ENCODE measurements at places on chromosomes 12 and 14.
A peak's percentile ranks its signal among the peaks of the same experiment; 100 is the strongest.

DNA sequence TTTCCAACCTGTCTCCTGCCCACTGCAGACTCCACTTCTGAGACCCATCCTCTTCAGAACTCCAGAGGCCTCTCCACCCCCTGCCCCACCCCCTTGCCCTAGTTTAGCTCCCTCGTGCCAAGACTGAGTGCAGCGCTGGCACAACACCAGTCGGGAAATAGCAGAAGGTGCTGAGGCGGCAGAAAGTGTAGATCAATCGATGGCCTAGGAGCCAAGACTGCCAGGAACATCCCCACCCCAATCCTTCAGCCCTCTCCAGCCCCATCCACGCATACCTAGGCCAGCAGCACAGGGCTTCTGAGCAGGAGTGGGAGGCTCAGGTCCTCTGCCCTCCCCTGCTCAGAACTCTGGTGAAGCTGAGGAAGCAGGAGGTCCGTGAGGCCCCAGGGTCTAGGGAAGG is 1.1 kb downstream of the CPNE6 start:
- DNase-seq: no peak

GRCh38 chr12:46154221-46154985 is 114.4 kb downstream of the SLC38A1 start:
- no peak for DNase-seq

GRCh38 chr14:41498959-41499358 is 107.7 kb upstream of the LRFN5 start:
- no peak for DNase-seq

GRCh38 chr14:52683985-52684520 is 11.3 kb downstream of the ERO1A start:
- no peak for DNase-seq

- no peak for DNase-seq
Measured at GRCh38 chr12:121159467-121160307, 27.0 kb downstream of the P2RX7 start.

DNA sequence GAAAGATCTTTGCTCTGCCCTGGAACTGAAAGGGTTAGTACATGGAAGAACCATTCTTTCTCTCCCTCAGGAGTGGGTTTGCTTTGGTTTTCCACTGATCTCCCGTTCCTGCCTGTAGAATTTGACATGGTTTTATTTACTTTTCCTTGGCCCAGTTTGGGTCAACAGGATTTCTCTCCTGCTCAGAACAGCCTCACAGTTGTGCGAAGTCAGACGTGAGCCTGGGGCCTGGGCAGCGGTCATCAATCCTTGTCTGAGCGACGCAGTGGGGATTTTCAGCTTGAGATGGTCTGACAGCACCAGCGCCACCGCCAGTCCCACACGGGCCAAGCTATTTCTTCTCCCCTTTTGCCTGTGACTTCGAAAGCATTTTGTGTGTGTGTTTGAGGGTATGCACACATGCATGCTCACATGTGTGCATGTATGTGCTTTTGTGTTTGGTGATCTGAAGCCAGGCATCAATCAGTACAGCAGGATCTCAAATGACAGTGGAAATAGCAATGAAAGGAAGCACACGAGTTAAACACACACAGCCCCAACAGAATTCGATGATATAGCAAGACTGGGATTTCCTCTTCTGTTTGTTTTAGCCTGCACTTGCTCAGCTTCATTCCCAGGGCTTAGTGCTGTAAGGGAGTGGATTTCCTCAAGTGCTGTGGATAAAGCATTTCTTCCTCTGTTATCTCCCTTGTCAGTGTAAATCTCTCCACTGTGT is 58.3 kb downstream of the SMOC1 start:
- no peak for DNase-seq

- peak; percentile 61 for DNase-seq
Measured at GRCh38 chr12:89245090-89245489, 107.2 kb downstream of the DUSP6 start.

DNA sequence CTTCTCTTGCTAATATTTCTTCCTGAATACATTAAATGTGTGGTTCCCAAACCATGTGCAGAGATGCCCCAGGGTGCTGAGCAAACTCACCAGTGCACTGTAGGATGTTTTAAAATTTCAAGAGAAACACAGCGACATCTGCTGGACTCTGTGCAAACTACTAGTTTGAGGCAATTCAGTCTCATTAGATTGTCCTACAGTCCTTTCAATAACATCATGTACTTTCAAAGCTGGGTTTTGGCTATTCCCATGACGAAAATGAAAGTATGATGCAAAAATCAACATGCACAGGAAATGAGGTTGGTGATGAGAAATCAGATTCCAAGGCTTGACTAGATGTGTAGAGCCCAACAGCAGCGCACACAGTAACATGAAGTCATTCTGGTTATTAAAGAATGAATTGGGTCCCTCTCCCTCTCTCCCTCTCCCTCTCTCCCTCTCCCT is 66.3 kb downstream of the CLIP1 start:
- DNase-seq: peak; percentile 68

- DNase-seq: no peak
Measured at GRCh38 chr12:76486011-76486410, 73.6 kb downstream of the OSBPL8 start.

DNA sequence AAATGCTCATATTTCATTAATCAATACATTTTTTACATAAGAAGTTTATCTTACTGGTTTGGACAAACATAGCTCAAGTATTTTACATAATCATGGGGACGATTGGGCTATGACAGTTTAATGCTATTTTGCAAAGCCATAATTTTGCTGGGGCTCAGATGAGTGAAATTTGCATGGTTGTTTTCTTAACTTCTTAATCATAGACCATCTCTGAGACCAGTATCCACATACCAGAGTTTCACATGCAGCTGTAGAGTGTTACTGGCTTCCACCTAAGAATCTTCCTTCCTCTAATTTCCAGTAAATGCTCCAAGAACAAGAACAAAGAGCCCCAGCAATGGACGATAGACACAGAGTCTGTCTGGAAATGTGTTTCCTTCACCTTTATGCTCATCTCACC is 303.0 kb upstream of the TMEM132C start:
- no peak for DNase-seq

DNA sequence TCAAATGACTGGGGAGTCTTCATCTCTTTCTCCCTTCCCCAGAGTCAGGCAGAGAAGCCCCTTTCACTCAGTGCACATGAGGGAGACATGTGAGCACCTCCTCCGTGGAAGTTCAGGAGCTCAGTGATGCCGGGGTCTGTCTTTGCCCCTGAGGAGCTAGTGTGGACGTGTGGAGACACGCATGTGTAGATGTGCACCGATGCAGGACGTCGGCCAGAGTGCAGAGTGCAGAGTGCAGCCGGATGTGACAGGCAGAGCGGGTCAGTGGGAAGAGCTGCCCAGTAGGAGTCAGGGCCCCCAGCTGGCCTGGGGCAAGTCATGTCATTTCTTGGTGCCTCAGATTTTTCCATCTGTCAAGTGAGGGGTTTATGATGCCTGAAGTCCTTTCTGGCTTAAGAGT is 20.7 kb downstream of the TSPAN9 start:
- no peak for DNase-seq

DNA sequence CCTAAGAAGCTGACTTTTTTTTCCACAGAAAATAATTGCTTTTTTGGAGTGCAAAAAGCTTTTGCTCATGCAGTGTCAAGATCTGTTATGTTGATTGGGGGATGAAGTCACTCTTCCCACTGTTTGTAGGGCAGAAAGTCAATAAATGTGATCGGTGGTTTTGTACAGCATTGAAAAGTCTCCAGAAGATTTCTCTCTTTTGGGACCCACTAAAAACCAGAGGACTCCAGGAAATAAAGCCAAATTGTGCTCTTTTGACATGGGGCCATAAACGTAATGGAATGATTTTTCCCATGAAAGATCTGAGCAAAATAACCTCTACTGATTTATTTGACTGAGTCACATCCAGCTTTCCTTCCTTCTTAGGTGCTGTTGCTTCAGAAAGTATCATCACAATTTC is 122.5 kb downstream of the SNAPC1 start:
- no peak for DNase-seq

DNA sequence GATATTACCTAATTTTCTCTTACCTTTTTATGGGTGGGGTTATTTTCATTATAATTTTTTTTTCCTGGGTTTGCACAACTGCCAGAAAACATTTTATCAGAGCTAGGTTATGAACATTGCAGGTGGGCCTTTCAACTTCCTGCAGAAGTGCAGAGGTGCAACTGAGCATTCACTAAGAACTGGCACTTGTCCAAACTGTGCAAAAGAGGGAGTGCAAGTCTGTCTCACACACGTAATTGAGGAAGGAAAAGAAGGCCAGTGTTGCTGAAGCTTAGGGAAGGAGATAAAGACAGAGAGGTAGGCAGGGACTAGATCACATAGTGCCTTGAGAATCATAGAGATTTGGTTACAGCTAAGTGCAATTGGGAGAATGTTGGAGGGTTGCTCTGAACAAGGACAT is 14.1 kb upstream of the AMN1 start:
- DNase-seq: peak; percentile 47

DNA sequence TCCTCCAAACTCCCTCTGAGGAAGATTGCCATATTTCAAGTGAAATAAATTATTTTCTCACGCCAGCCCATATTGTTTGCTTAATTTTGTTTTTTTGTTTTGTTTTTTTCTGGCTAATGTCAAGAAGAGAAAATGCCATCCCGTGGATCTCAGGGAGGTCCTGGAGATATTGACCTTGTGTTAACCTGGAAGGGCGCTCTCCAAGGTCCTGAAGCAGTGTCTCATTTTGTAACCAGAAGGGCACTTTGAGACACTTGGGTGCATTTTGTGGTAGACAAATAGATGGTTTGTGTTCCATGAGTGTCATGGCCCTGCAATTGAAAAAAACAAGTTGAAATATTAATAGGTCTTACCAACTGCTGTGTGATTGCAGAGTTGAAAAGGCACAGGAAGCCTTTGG is 268.9 kb downstream of the SUDS3 start:
- no peak for DNase-seq

GRCh38 chr12:27549236-27549800 is 25.3 kb downstream of the PPFIBP1 start:
- no peak for DNase-seq

DNA sequence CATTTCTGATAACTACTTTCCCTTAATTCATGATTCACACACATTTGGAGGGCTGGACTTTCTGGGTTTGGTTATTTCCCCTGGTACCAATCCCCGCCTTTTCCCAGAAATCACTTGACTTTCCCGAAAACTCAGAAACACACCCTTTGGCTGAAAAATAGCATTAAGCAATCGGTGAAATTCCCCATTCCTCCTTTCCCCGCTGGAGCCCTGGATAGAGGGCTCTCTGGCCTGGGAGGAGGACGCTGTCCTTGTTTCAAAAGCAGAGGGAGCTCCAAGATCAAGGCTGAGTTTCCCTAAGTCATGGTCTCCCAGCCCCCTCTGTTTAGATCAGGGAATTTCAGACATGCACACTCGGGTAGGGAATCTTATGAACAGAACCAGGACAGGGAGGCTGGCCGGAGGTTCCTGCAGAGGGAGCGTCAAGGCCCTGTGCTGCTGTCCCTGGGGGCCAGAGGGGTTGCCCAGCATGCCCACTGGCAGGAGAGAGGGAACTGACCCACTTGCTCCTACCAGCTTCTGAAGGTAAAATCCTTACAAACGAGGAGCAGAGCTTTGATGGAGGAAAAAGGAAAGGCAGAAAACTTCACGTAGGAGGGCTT is at the start of gene C1S:
TSS of gene C1S (plus strand) at position 366 of the 602 bp plus-strand sequence. CDS start 1,195 bp downstream, outside the sequence.
- DNase-seq: no peak

GRCh38 chr14:34911209-34912150 is 36.3 kb upstream of the BAZ1A start:
- DNase-seq: no peak

DNA sequence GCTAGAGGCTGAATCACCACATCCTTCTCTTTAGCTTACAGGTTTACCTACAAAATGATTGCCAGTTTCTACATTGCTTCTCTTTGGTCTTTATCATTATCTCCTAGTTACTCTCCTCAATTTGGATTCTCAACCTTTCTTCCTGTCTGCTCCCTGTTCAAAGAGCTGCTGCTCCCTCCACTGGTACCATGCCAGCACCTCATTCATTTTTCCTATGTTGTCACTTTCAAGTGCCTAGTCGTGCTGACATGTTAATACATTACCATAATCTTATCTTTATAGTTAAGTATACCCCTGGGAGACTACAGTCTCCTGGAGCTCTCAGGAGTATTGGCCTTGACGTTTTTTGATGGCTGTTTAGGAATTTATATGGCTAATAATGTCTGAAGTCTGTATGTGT is 14.2 kb downstream of the FRS2 start:
- DNase-seq: no peak

DNA sequence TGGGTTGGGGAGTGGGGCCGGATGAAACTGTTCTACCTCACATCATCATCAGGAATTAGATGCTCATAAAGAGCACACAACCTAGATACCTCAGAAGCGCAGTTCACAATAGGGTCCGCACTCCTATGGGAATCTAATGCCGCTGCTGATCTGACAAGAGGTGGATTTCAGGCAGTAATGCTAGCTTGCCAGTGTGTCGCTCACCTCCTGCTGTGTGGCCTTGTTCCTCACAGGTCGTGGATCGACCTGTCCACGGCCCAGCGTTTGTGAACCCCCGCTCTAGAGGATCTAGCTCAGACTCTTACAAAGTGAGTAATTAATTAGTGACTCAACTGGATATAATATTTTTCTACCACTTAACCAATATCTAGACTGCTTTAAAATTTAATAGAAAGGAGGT is 5.8 kb downstream of the PPP1R12A start:
- DNase-seq: no peak

DNA sequence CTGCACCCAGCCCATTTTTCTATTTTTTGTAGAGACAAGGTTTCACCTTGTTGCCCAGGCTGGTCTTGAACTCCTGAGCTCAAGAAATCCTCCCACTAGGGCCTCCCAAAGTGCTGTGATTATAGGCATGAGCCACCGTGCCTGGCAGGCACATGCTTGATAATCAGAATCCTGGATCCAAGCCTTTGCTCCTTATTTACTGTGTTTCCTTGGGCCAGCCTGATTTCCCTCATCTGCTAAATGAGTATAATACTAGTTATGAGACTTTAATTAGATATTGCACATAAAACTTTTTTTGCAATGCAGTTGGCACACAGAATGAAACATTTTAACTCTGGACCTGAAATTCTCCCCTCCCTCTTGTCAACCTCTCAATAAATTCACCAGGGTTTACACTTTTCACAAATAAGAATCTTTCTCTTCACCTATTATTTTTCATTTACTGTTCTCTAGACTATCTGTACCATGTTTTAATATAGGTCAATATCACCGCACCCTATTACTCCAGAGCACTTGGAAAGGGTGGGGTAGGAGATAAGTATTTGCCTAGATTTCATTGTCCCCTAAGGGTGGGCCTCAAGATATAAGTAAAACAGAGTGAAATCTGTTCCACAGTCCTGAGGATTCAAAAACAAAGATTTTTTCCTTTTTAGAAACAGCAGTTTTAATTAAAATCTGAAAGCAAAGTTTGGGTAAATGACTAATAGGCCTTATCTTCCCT is 69.2 kb upstream of the NR2C1 start:
- DNase-seq: no peak

GRCh38 chr12:68958322-68958721 is 25.4 kb upstream of the CPM start:
- DNase-seq: no peak

DNA sequence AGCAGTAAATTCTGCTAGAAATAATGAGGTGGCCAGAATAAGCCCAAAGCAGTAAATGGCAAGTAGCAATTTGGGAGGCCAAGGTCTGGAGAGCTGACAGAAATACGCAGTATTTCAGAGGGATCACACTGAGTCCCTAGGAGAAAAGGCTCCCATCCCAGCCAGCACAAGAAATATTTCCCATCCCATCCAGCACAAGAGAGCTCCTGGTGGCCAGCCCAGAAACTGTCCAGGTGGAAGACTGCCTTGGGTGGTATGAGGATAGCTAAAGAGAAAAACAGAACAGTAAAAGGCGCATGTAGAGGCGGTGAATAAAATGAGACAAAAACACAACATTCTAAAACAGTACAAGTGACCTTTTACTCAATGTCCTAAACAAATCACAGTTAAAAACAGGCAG is 120.7 kb downstream of the HECTD4 start:
- no peak for DNase-seq

- DNase-seq: peak; percentile 41
Measured at GRCh38 chr12:27807063-27807703, 27.1 kb upstream of the MANSC4 start.
